Neural progenitor cell (in vitro differentiated cells): ENCODE measurements at places on chromosomes 2 and 18.
A peak's percentile ranks its signal among the peaks of the same experiment; 100 is the strongest.

DNA sequence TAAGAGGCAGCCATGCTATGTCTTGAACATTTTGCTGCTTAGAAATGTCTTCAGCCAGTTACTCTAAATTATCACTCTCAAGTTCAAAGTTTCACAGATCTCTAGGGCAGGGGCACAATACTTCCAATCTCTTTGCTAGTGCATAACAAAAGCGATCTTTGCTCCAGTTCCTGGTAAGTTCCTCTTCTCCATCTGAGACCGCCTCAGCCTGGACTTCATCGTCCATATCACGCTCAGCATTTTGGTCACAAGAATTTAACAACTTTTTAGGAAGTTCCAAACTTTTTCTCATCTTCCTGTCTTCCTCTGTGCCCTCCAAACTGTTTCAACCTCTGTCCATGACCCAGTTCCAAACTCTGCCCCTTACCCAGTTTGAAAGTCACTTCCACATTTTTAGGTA is 8.8 kb upstream of the SLC35F5 start:
- DNase-seq = no peak

- DNase-seq = no peak
Measured at GRCh38 chr2:11777066-11777782, 30.8 kb downstream of the LPIN1 start.

GRCh38 chr18:74517236-74517630 is 17.1 kb upstream of the CNDP1 start:
- no peak for DNase-seq

GRCh38 chr2:184444623-184445223 is 153.6 kb upstream of the ZNF804A start:
- no peak for DNase-seq

DNA sequence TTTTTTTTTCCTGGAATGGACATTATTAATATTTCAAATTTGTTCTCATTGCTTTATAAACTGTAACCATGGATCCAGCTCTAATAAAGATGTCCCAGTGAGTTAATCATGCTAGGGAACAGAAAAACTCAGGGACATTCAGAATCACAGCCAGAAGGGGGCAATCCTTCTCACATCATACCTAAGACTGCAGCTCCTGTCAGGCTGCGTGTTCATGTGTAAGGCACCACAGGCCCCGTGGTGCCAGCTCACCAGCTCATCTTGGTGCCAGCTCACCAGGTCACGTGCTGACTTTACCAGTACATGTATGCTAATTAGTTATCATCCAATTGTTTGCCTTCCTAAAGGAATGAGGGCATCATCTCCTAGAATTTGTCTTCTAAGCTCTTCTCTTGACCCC is 84.7 kb upstream of the NEDD4L start:
- peak; percentile 57 for DNase-seq

DNA sequence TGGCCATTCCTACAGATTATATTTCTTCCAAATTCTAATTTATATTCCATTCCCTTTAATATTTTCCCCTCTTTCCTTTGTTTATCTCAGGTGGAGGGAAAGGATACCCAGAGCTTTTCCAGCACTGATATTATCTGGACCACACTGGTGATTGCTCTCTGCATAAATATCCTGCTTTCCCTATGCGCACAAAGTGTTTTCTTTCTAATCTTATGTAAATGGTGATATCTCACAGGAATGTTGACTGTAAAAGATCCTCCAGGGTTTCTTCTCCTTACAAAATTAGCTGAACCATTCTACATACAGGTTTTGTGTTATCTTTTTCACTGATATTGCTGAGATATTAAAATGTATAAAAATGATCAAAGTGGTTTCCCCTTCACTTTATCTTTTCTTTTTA is 59.1 kb upstream of the GALNT13 start:
- no peak for DNase-seq

DNA sequence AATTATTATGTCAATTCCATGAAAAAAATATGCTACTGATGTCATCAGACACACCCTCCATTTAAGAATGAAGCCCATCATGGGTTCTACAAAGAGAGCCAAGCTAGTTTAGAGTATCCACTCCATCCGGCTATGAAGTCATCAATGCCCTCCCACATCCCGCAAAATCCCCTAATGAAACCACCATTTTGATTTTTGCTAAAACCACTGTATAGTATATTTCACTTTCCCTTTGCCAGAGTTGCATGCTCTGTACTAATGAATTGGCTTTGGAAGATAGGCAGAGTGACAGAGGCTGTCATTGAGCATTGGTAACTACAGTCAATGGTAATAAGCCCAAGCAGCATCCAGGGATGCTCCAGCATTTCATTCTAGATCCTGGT is 118.6 kb downstream of the ANKRD44 start:
- no peak for DNase-seq

- no peak for DNase-seq
Measured at GRCh38 chr2:74052732-74053710, 68.3 kb downstream of the TET3 start.

DNA sequence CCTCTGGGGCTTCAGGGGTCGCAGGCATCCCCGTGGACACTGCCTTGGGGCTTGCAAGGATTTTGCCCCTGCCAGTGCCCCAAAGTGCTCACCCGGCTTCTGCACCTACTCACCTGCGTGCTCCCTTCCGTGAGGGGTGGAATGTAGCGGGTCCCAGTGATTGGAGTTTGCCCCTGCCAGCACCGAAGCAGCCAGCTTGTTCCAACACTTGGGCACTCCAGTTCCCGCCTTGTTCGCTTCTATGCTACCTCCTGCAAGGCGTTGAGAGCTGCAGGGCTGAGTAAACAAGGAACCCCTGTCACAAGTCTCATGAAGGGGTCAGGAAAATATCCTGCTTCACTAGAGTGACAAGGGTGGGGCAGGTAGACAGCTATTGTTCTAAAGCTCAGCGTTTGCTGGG is 631.5 kb downstream of the EPHA4 start:
- no peak for DNase-seq

- no peak for DNase-seq
Measured at GRCh38 chr2:27351802-27352598, 4.6 kb downstream of the GTF3C2 start.

- DNase-seq = no peak
Measured at GRCh38 chr2:235979753-235980435, 188.3 kb downstream of the GBX2 start.

DNA sequence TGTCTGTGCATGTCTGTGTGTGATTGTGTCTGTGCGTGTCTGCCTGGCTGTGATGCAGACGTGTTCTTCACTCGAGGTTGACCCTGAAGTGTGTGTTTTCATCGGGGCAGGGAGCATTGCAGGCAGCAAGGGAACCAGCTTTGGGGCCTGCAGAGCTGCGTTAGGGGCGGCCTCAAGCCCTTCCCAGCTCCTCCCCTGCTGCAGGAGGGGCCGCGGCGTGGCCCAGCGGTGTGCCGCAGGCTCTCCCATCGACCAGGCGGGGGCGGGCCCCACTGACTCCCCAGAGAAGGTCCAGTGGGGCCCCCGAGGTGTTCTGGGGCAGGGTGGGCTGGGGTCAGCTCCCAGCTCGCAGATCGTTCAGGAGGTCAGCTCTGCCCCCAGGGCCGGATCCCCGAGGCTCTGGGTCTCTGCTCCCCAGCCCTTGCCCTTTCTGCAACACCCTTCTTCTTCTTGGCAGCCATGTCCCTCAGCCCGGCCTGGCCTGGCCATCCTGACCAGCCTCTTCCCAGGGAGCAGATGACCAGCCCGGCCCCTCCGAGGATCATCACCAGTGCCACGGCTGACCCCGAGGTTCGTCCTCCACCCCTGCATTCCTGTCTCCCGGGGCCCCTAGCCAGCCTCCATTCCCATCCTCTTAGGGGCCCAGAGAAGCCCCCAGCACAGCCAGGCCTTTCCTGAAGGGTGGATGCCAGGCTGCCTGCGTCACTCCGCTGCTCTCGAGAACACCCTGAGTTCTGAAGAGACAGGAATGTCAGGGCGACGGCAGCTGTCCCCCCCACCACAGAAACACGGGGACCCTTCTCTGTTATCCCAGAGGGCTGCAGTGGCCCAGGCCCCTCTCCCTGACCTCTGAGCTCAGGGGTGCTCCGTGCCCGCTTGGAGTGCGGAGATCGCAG is 11.1 kb upstream of the KLHL30 start:
- peak; percentile 37 for DNase-seq

DNA sequence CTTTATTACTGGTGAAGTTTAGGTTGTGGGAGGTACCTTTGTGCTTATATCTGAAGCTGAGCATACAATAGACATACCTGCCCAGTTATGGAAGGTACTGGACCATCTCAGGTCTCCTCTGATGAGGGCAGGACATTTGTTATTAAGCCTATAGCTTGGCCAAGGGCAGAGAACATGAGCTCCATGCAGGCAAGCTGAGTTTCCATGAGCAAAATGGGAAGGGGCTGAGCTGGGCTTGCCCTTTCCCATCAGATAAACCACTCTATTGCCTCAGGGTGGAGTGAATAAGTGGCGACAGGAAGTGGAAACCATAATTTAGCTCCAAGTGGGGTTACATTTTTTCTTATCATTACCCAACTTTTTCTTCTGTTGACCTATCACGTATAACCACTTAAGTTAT is 39.9 kb upstream of the EML6 start:
- no peak for DNase-seq

- no peak for DNase-seq
Measured at GRCh38 chr2:150006591-150006990, 419.0 kb upstream of the MMADHC start.

DNA sequence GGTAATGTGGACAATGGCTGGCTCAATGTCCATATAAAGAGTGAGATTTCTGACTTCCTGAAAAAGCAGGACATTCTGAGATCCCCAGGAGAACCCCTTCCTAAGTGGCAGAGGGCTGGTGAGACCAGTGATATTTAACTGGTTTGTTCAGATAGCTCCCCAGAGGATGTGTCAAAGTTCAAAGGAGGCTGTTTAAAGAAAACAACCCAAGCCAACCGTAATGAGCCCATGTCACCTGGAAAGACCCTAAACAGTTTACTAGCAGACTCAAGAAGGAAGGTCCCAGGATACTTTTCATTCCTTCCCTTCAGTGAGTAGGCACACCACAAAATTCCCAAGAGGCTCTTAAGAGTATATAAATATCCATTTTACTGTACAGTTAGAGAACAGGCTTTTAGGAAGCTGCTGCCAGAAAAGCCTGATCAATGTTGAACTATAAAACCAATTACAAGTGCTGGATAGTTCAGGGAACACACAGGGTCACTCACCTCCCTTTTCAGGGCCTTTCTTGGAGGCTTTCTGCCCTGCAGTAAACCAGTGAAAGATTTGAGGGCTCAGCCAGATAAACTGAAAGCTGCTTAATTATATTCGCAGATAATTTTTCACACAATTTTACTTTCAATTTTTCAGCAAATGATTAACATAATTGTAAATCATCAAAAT is 293.5 kb downstream of the ASXL3 start:
- DNase-seq = no peak

GRCh38 chr18:36157441-36157840 is 27.7 kb downstream of the ELP2 start:
- no peak for DNase-seq

- DNase-seq = no peak
Measured at GRCh38 chr2:36376319-36376765, 20.8 kb downstream of the CRIM1 start.

DNA sequence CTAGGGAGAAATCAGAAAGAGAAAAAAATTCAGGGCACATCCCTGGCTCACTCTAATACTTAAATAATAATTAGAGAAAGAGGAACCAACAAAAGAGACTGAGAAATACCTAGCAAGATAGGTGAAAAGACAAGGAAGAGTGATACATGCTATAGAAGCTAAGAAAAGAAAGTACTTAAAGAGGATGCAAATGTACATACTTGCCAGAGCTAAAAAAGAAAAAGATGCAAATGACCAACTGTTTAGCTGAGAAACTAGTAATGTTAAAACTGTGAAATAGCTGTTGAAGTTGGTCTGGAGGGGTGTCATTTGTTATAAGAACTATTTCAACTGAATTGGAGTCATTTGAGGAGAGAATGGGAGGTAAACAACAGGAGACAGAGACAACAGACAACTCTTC is 412.2 kb downstream of the SPAG16 start:
- no peak for DNase-seq

GRCh38 chr2:188569431-188570165 is 277.9 kb downstream of the GULP1 start:
- DNase-seq = no peak

- no peak for DNase-seq
Measured at GRCh38 chr2:69474688-69475087, 37.5 kb upstream of the NFU1 start.

- DNase-seq = no peak
Measured at GRCh38 chr2:180992994-180993393, 12.6 kb downstream of the UBE2E3 start.

- DNase-seq = no peak
Measured at GRCh38 chr2:38791744-38792143, 13.7 kb downstream of the GEMIN6 start.

DNA sequence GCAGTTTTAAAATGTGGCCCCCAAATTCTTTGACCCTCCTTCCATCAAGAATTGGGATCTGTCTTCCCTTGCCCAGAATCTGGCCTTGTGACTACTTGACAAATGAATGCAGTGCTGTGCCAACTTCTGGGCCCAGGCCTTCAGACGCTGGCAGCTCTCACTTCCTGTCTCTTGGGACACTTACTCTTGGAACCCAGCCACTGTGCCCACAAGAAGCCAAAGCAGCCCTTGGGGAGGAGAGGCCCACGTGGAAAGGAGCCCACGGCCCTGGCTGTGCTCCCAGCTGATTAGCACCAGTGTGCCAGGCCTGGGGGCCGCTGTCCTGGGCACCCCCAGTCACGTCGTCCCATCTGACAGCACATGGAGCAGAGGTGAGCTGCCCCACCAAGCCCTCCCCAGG is 56.6 kb downstream of the RPL37A start:
- DNase-seq = no peak

DNA sequence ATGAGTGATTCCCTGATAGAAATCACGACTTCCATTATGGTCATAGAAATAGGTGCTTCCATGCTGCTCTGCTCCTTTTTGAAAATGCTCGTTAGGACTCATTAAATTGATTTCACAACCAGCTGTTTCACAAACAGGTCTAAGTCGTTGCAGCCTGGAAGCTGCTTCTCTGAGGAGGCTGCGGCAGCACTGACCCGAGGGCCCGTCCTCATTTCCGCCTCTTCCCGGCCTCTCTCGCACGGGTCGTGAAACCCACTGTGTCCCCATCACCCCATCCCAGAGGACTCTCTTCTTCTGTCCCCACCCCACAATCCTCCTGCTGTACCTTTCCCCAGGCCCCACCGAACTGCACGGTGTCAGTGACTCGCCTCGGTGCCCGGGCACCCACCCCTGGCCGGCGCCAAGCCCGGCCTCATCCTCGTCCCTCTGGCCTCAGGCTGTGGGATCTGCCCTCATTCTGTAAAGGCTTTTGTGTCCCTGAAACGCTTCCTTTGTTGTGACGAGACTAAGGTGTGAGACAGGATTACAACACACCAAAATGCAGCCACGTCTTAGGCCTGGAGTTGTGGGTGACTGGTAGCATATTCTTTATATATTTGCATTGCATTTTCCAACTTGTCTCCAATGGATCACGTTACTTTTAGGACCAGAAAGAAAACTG is 112.7 kb upstream of the CTDP1 start:
- DNase-seq = peak; percentile 66

DNA sequence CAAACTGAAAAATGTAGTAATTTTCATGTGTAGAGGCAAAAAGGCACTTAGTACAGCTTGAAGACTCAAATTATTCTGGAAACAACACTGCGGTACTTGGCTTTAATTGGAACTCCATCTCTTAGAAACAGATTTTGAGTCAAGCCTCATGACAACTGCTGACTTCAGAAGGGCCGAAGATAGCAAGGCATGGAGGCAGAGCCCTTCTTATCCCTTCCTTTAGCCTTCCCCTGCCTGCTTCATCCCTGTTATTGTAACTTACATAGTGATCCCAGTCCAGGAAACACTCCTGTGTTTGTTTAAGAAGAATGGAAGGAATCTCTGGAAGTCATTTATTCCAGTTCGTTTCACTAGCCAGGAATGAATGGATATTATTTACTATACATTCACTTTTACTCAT is 110.9 kb upstream of the FAM98A start:
- DNase-seq = peak; percentile 27
